Stimulated activated CD8-positive, alpha-beta memory T cell treated with anti-CD3 and anti-CD28 coated beads, Interleukin-7, amount 100 ng/mL, for 24 hours (primary cell): ENCODE measurements at places on chromosomes 7 and 10.

- no peak for DNase-seq
Measured at GRCh38 chr10:62588116-62588515, 213.9 kb downstream of the ZNF365 start.

DNA sequence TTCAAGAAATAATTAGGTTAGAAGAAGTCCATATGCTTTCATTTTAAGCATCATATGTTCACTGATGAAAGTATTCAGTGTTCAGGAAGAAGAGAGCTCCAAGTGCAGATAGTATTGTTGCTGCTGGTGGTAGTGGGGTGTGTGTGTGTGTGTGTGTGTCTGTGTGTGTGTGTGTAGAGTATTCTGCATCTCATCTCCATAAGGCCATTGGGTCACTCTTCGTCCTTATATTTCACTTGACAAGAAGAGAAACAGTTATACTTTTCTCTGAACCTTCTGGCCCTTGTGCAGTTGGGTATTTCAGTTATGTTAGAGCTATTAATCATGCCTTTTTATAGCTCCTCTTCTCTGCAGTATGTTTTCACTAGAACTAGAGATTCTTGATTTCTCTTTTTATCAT lies 26.2 kb downstream of the ADAM22 start:
- no peak for DNase-seq

DNA sequence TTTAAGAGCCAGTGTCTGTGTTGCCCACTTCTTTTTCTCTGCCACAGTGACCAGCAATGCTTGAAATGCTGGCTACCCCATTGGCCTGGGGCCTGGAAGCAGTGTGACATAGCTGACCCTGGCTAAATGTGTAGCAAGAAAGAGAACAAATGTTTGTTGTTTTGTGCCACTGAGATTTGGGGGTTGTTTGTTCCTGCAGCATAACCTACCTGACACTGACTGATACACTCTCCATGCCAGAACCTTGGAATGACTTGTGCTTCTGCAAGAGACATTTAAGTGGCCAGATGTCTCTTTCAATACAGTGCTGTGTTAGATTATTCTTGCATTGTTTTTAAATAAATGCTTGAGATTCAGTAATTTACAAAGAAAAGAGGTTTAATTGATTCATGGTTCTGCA lies 411.5 kb downstream of the TYW1 start:
- no peak for DNase-seq

DNA sequence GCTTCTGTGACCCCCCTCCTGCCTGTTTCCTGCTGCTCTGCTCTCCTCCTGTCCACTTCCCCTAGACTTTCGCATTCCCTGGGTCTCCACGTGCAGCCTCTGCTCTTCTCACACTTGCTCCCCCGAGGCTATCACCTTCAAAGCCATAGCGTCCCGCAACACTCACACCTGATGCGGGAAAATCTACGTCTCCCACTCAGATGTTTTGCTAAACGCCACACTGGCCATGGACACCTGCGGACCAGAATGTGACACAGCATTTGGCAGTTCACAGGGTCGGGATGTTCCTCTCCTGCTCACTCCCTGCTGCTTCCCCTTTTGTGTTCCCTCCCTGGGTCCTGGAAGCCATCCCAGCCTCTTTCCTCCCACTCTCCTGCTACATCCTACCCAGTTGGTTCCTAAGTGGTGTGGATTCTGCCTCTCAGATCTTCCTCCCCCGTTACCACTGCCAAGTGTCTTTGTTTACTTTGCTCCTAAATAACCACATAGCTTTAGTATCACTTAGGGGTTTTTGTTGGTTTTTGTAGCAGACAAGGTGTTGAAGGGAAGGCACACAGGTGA lies 33.7 kb upstream of the RBM33 start:
- DNase-seq: no peak

GRCh38 chr10:87618566-87619423 lies 40.9 kb upstream of the PAPSS2 start:
- no peak for DNase-seq

DNA sequence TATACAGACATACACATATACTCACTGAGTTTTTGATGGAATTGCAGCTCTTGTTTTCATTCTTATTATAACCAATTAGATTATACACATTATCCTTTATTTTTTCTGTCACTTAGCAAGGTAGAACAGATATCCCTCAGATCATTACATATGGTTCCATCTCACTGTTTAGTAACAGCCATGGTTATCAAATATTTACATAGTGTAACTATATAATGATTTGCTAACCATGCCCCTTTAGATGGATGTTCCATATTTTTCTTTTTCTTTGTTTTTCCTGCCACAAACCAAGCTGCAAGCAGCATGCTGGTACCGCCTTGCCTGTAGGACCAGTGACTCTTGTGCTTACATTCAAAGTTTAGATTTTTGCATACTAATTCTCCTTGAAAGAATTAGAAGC lies 163.4 kb upstream of the NFE2L3 start:
- no peak for DNase-seq

DNA sequence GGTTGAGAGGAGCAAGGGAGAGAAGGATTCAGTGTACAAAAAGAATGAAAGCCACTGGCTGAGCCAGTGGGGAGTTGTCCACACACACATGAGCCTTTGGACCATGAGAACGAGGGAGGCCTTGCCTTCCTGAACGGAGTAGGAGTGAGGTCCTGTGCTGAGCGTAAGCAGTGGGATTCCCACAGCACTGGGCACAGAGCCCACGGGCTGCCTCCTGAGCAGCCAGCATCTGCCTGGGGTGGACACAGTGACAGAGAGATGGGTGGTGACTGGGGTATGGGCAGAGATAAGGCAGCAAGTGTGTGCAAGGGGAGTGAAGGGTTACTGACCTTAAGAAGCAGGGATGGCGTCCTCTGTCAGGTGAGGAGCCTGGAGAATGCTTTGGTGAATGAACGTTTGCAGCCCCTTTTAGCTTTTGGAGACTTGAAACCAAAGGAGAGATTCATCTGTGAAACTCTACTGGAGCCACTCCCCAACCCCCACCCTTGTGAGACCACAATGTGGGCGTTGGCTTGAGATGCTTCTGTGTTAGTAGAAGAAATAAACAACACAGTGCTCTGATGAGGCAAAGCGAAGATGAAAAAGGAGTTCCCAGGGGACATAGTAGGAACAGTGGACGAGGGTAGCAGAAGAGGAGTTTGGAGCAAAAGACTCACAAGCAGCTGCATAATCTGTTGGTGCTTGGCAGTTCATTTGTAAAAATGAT lies 56.5 kb downstream of the FIGNL1 start:
- DNase-seq: no peak
